Activated T-cell treated with anti-CD3 and anti-CD28 coated beads, Interleukin-2, amount 50 U/mL, for 1 hour (primary cell): ENCODE measurements at places on chromosomes 2 and 18.
A peak's percentile ranks its signal among the peaks of the same experiment; 100 is the strongest.

DNA sequence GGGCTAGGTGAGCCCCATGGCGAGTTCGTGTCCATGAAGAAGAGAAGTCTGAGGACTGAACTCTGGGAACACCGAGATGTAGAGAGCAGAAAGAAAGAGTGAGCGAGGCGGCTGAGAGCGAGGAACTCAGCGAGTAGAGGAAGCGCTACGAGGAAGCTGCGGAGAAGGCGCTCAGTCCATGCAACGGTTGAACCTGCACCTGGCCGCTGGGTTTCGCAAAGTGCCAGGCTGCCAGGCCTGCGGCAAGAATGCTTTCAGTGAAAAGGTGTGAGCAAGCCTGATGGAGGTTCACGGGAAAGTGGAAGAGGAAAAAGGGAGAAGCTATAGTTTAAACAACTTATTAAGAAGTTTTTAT is 251.0 kb upstream of the TMEM200C start:
- DNase-seq, result no peak

DNA sequence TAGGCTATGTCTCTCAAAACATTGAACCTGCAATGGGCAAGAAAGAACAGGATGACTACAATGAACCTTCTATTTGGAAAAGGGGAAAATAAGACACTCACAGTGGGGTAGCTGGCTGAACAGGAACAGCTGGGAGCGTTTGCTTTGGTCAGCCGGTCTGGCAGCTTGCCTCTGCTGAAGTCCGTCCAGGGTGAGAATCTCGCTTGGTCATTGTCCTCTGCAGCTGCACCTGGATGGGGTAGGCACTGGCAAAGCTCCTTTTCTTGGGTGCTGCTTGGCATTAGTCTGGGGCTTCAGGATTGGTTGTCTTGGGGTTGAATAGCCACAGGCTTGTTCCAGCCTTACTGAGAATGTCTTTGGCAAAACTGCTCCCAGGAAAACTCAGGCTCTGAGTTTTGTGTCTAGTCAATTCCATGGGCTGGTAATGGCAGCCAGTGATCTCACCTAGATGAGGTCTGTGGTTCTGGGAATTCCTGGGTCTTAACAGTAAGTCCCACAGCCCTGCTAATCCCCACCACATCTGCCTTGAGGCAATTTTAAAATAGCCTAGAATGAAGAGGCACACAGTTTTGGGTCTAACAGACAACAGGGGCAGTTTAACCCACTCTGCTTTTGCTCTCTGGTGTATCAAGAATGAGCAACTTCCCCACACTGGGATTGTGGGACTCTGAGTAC is 13.4 kb downstream of the NEDD4L start:
- DNase-seq, result no peak

GRCh38 chr2:197707316-197708213 is 2.4 kb downstream of the MARS2 start:
- DNase-seq, result no peak

DNA sequence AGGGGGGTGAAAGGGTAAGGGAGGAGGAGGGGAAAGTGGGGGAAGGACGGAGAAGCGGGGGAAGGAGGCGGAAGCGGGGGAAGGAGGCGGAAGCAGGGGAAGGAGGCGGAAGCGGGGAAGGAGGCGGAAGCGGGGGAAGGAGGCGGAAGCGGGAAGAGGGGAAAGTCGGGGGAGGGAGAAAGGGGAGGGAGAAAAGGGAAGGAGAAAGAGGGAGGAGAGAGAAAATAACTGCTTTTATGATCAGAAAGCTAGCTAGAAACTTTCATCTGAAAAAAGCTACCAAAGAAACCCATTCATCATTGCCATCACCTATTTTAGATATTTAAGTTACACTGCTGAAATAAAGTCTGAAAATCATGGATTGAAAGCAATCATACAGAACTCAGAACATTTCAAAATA is 72.5 kb downstream of the USP34 start:
- no peak for DNase-seq

GRCh38 chr18:61992285-61992684 is 99.5 kb upstream of the RNF152 start:
- DNase-seq, result no peak

DNA sequence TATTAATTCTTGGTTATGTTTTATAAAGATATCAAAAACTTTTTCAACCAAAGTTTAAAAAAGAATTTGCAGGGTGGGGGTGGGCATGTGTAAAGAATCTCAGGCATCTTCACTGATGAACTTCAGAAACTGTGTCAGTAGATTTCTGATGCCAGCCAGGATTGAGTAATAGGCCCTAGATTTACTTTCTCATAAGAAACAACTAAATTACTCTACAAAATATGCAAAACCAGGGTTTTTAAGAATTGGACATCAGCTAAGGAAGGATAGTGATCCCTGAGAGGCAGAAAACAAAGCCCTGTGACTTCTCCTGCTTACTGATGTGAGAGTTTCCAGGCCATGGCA is 11.9 kb upstream of the IL1R1 start:
- no peak for DNase-seq

DNA sequence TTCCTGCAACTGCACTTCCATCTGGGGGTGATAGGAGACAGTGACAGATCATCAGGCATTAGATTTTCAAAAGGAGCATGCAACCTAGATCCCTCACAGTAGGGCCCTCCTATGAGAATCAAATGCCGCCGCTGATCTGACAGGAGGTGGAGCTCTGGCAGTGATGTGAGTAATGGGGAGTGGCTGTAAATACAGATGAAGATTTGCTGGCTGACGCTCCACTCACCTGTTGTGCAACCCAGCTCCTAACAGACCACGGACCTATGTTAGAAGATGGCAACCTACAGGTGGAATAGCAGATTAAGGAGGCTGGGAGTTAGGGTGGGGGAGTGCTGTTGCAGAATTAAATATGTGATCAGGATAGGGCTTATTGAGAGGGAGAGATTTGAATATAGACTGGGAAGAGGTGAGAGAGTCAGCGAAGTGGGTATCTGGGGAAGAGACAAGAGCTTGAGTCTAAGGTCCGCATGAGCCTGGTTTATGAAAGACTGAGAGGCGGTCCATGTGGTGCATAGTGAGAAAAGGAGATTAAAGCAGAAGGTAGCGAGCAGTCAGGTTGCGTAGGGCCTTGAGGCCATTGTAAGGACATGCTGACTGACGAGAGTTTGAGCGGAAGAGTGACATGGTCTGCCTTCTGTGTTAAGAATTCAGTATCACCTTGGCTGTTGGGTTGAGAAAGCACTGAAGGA is 31.3 kb upstream of the TOGARAM2 start:
- DNase-seq, result no peak

DNA sequence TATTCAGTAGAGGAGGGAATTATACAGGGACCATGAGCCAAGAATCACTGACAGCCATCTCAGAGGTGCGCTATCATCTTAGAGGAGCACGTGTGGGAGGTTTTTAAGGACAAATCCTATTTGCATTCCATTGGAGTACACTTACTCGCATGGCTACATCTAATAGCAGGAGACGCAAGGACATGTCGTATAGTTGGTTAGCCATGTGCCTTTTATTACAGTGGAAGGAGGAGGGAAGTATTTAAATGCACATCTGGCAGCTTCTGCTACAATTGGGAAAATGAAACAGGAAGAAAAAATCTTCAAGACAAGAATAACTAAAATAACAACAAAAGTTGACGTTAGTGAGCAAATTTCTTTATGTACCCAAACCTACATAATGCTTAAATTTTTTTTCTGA is 86.5 kb upstream of the UGP2 start:
- no peak for DNase-seq

- DNase-seq, result peak; percentile 52
Observed at GRCh38 chr2:229714080-229714735, at the start of gene DNER. TSS of gene DNER (minus strand) at chr2:229714555. CDS start at chr2:229714423, 132 bp downstream.

DNA sequence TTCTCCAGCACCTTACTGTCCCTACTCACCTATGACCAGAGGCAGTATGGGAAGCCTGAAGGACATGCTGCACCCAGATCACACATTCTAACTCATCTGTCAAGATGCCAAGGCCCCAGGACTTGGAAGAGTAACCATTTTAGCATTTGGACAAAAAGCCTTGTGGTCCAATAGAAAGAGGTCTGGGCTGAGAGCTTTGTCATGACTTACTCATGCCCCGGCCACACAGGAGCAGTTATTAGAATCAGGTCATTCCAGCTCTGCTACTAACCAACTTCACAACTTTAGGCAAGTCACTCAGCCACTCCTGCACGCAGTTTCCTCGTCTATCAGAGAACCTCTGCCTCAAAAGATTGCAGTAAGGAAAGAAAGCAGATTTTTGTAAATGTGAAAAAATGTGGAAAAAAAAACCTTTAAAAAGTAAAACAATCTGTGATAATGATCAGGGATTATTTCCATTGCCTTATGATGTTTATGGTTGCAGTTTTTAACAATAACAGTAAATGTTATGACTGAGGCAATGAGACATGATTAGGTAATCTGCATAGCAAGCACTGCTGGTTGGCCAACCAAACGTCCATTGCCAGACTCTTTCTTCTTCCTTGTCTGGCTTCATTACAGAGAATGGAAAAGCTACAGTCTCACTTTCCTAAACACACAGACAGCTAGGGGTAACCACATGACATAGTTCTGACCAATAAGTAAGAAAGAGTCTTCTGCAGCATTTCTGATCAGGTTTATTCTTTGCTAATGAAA is 255.4 kb upstream of the CHAC2 start:
- DNase-seq, result no peak

- no peak for DNase-seq
Observed at GRCh38 chr2:177021706-177022343, 190.8 kb upstream of the HNRNPA3 start.

- DNase-seq, result no peak
Observed at GRCh38 chr2:167294776-167295140, 406.5 kb downstream of the XIRP2 start.

DNA sequence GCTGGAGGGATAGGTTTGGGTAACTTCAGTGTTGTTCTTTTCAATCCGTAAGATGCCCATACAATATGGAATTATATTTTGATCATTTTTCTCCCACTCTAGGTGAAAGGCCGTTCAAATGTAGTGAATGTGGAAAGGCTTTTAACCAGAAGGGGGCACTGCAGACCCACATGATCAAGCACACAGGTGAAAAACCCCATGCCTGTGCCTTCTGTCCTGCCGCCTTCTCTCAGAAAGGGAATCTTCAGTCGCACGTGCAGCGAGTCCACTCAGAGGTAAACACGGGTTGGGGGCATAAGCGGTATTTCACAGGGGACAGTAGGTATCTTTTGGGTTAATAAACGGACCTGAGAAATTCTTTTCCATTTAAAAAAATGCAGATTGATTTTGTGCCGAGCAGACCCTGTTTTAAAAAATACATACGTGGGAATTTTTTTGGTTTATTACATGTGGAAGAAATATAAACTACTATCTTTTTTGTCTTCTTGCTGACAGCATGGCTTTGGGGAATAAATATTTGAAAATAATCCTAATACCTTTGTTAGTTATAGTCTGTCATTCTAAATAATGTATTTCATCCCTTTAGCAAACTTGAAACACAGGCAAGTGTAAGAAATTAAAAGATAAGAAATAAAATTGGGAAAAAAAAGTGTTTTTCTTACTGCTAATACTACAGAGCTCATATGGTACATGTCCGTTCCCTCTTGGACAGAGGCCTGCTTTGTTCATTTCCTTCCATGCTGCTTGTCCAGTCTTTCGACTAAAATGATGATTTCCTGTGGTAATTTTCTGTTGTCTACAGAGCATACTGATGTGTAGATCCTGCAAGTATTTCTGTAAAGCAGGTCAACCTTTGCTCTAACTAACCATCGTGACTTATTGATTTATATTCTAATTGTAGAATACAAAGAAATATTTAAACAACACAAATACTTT is 53.3 kb downstream of the ZNF236 start:
- DNase-seq, result no peak

DNA sequence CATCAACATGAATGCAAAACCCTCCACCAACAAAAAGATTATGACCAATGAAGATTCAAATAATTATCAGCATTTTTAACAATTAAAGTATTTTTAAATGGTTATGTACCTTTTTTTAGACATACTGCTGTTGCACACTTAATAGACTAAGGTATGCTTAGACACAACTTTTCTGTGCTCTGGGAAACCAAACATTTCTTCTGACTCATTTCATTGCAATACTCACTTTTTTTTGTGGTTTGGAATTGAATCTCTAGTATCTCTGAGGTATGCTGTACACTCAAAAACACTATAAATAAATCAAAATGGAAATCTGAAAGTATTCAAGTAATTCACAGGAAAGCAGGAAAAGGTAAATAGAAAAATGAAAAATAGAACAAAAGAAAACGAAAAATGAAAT is 247.9 kb upstream of the POU3F3 start:
- DNase-seq, result no peak

DNA sequence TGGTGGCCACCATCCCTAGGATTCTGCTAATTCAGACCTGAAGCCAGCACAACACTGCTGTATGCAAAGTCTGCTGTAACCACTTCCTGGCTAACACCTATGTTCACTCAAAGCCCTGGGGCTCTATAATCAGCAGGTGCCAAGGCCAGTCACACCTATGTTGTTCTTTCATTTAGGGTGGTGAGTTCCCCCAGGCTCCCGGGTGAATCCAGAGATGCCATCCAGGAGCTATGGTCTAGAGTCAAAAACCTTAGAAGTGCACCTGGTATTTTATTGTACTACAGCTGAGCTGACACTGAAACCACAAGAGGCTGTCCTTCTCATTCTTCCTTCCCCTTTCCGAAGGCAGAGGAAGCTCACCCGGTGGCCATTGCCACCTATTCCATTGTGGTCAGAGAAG is 46.2 kb upstream of the CCDC141 start:
- DNase-seq, result no peak

GRCh38 chr2:200454927-200455801 is 54.7 kb downstream of the KCTD18 start:
- DNase-seq, result no peak

- no peak for DNase-seq
Observed at GRCh38 chr2:208757364-208757763, 350.8 kb downstream of the PTH2R start.

- DNase-seq, result no peak
Observed at GRCh38 chr18:43661570-43661969, 384.3 kb upstream of the SYT4 start.

- DNase-seq, result no peak
Observed at GRCh38 chr2:625415-626333, 51.5 kb downstream of the TMEM18 start.

- DNase-seq, result no peak
Observed at GRCh38 chr2:241295326-241296095, 20.0 kb downstream of the HDLBP start.

- no peak for DNase-seq
Observed at GRCh38 chr2:207512356-207512755, 17.4 kb upstream of the CREB1 start.

DNA sequence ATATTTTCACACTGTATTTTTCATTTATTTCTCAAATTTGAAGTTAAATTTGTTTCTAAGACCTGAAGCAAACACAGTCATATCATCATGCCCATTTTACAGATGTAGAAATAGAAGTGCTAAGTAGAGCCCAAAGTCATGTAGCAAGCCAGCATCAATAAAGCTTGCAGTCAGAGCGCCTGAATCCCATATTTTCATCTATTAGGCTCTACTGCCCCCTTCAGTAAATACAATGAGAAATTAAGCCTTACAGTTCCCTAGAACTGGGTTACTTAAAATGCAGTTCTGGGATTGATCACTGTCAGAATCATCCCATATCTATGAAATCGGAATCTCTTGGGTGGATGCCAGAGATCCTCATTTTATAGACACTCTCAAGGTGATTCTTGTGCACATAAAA is 419.9 kb downstream of the TGIF1 start:
- no peak for DNase-seq

- DNase-seq, result no peak
Observed at GRCh38 chr2:109646961-109647360, 32.8 kb downstream of the SOWAHC start.
